ENCODE measurements at places on chromosomes 16 and 17.
A peak's percentile ranks its signal among the peaks of the same experiment; 100 is the strongest.

DNA sequence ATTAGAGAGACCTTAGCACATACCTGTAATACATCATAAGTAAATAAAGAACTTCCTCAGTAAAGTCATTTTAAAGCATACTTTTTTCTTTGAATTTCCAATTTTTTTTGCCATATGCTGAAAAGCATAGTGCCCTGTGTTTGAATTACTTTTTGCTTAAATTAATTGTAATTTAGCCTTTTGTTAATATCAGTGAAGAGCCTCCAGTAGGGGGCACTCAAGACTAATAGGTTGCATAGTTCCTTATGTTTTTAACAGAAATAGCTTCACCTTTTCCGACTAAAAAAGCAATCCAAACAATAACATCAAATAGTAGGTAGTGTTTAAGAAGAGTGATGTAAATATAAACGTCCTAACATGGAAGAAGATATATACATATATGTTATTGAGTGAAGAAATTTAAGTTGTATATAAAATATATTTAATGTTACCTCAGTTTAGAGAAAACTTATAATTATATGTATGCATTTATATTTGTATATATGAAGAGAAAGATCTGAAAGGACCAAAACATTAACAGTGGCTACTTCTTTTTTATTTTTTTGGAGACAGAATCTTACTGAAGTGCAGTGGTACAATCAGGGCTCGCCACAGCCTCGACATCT is 18.6 kb downstream of the RAD51C start:
- peak; percentile 3 for DNase-seq

- no peak for DNase-seq
Observed at GRCh38 chr17:28347261-28347891, 10.0 kb downstream of the POLDIP2 start.

DNA sequence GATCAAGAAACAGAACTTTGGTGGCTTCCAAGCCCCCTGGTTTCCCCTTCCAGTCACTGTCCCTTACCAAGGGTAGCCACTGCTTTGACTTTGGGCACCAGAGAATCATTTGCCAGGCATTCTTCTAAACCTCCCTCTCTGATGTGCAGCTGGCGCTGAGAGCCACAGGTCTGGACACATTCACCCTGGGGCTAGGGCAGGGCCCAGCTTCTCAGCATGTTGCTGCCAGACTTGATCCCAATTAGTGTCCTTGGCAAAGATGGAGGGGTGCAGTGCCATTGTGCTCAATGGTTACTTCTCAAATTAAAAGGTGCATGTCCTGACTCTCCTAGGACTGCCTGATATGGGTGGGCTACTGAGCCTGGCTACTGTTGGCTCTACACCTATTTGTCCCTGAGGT is 7.6 kb upstream of the SLC47A2 start:
- DNase-seq = no peak

DNA sequence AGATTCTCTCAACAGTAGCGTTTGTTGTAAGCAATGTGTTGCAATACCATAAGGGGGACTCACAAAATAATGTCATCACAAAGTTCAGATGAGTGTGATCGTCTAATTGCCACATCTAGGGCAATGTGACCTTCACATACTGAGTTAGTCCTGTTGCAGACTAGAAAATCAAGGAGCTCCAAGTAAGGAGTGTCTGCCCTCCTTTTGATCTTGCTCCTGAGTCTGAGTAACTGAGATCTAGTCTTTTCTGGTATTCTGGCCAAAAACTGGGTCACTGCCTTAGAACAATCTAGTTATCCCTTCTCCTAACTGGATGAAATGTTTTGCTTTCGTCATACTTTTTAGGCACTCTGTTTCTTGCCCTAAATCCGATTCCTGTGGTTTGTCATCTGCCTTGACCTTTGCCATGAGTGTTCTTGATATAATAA is 712.1 kb downstream of the CDH11 start:
- no peak for DNase-seq

GRCh38 chr17:72152387-72152929 is 31.6 kb downstream of the SOX9 start:
- no peak for DNase-seq
